Activated CD4-positive, alpha-beta memory T cell treated with anti-CD3 and anti-CD28 coated beads for 36 hours (primary cell): ENCODE measurements at places on chromosomes 7 and 10.

GRCh38 chr7:46600340-46600739, 679.3 kb upstream of the IGFBP3 start:
- no peak for DNase-seq

DNA sequence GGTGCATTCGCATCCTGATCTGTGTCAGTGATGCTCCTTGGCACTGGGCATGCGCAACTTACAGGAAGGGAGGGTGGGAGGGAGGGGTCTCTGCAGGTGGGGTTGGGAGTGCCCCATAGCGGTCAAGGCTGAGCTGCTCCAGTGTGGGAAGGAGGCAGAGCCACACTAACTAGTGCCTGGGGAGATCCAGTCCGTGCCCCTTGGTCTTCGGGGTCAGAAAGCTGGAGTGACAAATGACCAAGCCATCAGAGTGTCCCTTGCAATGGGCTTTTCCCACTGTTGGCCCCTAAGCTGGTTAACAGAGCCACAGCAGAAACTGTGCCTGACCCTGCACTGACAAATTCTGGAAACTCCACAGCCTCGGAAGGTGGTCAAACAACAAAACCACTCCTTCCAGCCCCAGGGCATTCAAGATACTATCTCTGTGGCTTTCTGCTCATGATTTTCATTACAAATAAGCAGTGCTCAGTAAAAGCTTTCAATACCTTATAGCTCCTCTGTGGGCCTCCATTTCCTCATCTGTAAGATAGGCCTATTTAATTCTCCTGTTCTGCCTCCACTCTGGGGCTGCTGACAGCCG, 138.1 kb upstream of the UNC5B start:
- DNase-seq, result no peak

DNA sequence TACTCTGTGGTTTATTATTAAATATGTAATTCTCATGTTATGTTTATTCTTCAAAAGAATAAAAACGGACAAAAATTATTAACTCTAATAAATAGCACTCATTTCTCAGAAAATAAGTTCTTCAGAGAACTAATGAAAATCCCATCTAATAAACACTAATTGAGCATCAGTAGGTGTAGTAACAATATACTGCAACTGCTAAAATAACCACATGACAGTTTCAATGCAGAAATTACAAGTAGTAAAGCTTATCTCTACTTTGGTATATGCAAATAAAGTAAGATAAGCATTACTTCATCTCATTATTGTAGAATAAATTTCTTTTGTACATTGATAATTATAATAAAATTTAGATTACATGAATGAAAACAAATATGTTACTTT, 56.4 kb upstream of the DKK1 start:
- DNase-seq, result no peak

GRCh38 chr10:48742891-48743860, 58.5 kb downstream of the WDFY4 start:
- DNase-seq, result no peak

DNA sequence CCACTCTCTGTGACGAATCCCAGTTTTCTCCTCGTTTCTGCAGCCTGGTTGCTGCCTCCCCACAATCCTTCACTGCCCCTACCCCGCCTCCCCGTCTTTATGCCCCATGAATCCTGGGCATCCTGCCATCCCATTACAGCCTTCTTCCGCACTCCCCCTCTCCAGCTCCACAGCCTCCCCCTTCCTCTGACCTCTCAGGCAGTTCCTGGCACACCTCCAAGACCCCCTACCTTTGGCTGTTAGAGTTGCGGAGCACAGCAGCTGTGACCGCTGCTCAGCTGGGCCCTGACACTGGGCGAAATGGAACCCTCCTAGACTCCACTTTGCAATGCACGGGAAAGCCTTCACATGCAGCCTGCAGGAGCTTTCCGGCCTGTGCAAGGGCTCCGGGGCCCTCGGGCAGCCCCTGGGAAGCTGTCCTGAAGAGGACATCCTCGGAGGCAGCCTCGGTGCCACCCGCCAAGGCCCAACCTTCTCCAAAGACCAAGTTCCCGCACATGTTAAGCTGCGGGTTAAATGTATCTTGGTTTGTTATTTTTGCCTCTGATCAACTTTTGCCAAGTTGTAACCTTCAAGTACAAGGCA, 400.7 kb upstream of the MKI67 start:
- DNase-seq, result no peak

DNA sequence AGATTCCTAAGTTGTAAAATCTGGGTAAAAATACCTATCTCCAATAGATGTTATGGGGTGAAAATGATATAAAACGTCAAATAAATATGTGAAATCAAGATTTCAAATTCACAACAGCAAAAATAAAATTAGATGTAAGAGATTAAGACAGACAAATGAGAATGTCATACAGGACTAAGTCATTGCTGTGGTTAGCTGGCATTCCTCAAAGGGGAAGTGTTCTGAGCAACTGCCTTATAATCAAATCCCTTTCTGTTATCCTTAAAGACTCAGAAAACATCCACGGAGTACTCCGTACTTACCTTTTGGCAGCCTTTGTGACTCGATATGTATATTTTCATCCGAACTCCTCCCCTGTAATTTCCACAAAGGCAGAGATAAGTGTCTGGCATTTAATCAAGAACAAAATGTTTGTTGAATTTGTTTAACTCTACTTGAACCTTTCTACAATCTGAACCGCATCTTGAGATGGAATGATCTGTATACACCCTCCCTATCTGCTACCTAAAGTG, 559.6 kb downstream of the GATA3 start:
- DNase-seq, result no peak

GRCh38 chr7:27459731-27460053, 203.0 kb downstream of the HIBADH start:
- DNase-seq, result no peak

- peak; percentile 46 for DNase-seq
These were observed 5.2 kb upstream of the GATA3 start for GRCh38 chr10:8049045-8049864.

GRCh38 chr10:112078003-112078402, 105.6 kb downstream of the GPAM start:
- no peak for DNase-seq

DNA sequence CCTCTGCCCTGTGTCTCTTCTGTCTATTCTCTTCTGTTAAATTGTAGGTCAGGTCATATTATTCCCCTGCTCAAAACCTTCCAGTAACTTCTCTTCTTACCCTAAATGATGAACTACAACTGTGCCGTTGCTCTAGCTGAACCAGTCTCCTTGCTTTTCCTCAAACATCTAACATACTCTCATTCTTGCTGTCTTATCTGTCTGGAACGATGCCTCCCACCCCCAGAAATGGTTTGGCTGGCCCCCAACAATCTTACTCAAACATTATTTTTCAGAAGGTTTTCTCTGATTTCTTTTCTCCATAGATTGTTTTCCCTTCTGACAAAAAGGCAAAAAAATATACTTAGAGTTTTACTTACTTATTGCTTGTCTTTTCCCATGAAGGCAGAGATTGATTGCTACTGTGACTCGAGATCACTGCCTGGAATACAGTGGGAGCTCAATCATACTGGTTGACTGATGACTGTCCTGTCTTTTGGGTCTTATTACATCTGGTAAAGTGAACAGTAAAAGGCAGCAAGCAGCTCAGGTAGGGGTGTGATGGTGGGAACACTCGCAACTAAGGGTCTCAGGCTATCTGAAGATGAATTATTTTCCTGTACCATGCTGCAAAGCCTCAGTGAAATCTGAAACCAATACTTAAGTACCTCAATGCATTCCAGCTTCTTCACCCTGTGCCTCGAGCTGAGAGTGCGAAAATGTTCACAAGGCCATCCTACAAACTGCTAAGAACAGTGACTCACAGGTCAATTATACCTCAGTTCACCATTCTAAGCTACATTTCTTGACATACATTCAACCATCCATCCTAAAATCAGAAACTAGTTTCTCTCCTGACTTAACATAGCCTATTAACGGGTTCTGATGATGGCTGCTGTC, 67.6 kb downstream of the DNMBP start:
- DNase-seq, result no peak

GRCh38 chr7:51022821-51023220, 240.1 kb upstream of the GRB10 start:
- DNase-seq, result no peak

GRCh38 chr10:93267521-93267920, 193.8 kb downstream of the CYP26A1 start:
- DNase-seq, result no peak

- no peak for DNase-seq
These were observed 73.8 kb upstream of the SLF2 start for GRCh38 chr10:100838986-100839385.

DNA sequence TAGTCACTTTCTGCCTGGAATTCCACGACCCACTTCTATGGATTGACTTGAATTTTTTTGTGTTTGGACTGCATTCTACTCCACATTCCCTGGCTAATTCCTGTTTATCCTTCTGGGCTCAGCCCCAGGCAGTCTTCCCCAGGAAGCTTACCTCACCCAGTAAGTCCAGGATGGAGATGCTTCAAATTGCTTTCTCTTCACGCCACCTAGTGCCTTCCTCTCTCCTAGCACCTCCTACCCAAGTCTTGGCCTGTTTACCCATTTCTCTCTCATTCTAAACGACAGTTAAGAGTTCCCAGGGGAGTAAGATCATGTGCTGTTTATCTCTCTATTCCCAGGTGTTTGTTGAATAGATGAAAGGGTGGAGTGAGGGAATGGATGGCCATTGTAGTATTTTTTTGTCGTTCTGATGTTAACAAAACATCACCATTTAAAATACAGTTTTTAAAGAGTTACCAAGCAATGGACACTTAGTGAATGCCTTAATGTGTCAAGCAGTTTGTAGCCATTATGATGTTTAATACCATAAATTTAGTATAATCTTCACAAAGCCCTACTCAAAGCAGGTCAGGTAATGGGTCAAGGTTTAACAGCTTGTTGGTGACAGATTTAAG, 45.5 kb upstream of the TARP start:
- peak; percentile 30 for DNase-seq

- DNase-seq, result no peak
These were observed 10.5 kb upstream of the ENTPD1 start for GRCh38 chr10:95745501-95745900.

DNA sequence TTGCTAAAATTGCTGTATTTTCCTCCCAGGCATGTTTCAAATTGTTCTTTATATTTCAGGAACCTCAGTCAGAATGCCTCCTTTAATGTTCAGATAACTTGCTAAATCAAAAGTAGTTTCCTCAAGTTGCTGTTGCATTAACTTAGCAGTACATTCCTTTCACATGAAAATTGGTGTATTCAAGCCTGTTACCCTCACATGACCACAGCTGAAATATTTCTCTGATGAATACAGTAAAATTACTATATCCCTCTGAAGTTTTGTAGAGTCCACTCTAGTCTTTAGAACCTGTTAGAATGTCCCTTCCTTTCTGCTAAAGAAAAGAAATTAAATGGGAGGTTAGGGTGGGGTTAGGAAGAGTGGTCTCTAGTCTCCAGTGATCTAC, 24.5 kb upstream of the C1GALT1 start:
- no peak for DNase-seq

DNA sequence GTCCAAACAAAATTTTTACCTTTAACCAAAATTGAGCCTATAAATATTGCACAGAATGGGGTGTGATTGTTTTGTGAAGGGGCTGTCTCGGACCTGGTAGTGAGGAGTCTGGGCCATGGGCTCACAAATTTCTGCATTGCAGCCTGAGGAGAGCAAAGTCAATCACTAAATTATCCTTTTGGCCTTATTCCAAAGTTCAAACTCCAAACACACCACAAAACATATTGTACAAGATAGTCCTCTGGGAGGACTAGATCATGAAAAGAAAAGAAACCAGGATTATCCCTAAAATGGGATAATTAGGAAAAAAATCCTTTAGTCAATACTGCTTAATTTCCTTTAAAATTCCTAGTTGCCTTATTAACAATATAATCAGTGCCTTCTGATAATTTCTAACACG, 115.5 kb downstream of the BUB3 start:
- no peak for DNase-seq

DNA sequence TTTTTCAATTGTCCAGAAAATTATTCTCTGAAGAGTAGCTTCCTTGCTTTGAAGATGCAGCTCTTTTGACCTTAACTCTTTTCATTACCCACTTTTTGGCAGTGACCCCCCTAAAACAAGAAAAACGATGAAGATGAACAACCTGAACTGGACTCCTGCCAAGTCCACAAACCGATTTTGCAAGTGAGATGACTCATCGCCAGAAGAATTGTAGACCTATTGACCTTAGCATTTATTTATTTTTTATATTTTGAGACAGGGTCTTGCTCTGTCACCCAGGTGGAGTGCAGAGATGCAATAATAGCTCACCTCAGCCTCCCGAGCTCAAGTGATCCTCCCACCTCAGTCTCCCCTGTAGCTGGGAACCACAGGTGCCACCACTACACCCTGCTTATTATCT, 859.2 kb downstream of the GATA3 start:
- no peak for DNase-seq

DNA sequence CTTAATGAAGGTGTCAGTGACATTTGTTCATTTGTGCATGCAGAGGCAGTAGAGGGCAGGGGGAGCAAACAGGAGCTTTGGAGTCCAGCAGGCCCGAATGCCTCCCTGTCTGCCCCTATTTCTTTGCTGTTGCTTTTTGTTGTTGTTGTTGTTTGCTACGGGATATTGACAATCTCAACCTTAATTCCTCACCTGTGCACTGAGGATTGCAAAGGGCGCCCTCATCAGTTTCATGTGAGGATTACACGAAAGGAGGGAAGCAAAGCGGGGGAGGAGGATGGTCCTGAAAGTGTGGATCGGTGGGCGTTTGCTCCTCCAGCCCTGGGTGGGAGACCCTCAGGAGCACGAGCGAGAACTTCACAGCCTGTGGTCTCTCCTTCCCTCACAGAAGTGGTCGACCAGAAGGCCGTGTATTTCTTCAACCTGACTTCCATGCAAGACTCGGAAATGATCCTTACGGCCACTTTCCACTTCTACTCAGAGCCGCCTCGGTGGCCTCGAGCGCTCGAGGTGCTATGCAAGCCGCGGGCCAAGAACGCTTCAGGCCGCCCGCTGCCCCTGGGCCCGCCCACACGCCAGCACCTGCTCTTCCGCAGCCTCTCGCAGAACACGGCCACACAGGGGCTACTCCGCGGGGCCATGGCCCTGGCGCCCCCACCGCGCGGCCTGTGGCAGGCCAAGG, 9.6 kb downstream of the GDF10 start:
- DNase-seq, result peak; percentile 46

DNA sequence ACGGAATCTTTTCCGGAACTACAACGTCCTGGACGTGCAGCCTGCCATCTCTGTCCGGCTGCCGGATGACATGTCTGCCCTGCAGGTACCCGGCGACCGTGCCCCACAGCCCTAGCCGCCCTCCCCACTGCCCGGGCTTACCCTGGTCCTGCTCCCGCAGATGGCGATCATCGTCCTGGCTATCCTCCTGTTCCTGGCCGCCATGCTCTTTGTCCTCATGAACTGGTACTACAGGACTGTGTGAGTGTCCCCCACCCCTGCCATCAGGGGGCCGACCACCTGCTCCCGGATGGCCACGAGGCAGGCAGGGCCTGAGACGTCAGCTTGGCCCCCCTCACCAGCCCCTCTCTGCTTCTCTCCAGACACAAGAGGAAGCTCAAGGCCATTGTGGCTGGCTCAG, 38.0 kb upstream of the VSIR start:
- no peak for DNase-seq

GRCh38 chr10:90372451-90372850, 485.4 kb downstream of the HTR7 start:
- no peak for DNase-seq
